ENCODE measurements at places on chromosomes 12 and 14. TPM values are rescaled to one million over a fixed set of nuclear protein-coding genes. Genes with fewer than 3 reads are reported as not detected.

Gene C12orf54
- 2.6 TPM for total RNA-seq

Gene FGD4
- total RNA-seq: 10.1 TPM

Gene KRT81
- 54.8 TPM for total RNA-seq

Gene ADAMTS20
- not detected for total RNA-seq

Gene NANOG
- total RNA-seq: under 0.01 TPM

Gene AACS
- 36.9 TPM for total RNA-seq

Gene DBX2
- total RNA-seq: not detected

Gene CACNA1C
- not detected for total RNA-seq

Gene WASHC4
- 41.7 TPM for total RNA-seq

Gene ERP27
- total RNA-seq: 2.8 TPM

Gene PCBP2
- total RNA-seq: 105 TPM

Gene CERS5
- 22.3 TPM for total RNA-seq

Gene SAMD15
- total RNA-seq: 0.35 TPM

All from airway epithelial cell (primary cell).